ENCODE measurements at places on chromosomes 1 and 21.

DNA sequence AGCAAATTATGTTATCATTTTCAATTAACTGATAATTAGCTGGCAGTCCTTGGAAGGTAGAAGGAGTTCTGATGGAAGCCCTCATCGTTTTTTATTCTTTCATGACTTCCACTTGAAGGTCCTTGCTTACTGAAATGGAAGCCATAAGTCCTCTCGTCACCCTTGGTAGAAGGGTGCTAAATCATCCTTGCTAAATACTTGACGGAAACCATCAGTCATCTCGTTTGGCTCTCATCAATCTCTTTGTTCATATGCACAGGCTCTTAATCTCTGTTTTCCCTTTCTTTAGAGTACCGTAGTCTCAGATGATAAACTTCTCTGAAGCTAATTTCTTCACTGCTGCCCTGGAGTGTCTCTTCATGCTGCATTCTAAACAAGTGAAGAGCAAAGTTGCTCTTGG lies 34.5 kb downstream of the UCK2 start:
- DNase-seq, result no peak

DNA sequence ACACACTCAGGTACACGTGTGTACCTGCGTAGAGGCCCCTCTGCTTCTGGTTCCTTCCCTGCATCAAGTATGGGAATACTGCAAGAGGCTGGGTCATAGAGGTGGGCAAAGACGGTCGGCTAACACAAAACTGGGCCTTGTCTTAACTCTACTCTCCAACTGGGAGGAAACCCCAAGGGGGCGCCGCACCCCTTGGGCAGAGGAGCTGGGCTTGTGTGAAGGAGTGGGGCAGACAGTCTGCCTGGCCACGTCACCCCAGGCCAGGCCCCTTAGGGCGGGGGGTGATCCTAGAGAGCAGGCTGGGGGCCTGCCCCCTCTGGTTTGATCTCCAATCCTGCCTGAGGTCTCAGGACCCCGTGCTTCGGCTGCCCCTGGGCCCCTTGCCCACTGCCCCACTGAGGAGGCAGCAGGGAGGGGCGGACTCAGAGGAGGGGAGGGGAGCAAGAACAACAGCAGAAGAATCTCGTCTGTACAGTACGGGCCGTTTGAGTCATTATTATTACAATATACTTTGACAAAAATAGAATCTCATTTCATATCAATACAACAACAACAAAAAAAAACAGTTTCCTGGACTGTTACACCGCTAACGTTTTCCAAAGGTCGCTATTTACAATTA lies 34.7 kb downstream of the MEF2D start:
- DNase-seq, result no peak

DNA sequence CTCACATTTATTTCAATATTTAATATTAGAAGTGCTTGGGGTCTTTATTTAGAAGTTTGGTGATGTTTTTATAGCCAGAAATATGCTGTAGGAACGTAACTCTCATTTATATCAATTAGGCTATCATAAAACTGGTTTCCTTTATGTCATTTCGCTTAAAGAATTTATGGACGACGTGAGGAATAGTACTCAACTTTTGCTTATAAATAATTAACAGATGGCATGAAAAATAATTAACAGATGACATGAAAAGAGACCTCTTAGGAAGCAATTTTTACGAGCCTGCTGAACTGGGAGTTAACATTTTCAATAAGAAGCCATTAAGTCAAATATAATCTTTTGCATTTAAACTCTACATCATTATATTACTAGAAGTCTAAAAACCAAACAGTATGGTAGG lies 123.5 kb downstream of the OLFML2B start:
- no peak for DNase-seq

GRCh38 chr1:84795966-84796600 lies 96.9 kb downstream of the LPAR3 start:
- no peak for DNase-seq

DNA sequence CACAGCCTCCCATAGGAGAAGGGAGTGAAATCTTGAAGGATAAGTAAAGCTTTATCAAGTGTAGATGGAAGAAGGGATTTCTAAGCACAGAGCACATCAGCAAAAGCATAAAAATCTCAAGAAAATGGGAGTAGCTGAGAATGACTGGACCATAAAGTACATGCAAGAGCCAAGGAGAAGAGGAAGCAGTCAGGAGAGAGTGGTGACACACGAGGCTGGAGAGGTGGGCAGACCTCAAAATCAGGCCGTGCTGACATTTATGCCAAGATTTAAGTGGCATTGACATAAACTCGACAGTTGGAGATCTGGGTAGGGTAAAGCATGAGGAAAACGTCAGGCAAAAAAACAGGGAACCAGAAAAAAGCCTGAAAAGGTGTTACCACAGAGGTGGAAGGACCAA lies 62.3 kb downstream of the GFI1 start:
- no peak for DNase-seq

GRCh38 chr1:116748272-116748671 lies 6.0 kb upstream of the CD2 start:
- no peak for DNase-seq
